ENCODE measurements at places on chromosomes 7 and 10.

GRCh38 chr7:115578576-115578975 is 452.0 kb downstream of the TFEC start:
- no peak for DNase-seq

DNA sequence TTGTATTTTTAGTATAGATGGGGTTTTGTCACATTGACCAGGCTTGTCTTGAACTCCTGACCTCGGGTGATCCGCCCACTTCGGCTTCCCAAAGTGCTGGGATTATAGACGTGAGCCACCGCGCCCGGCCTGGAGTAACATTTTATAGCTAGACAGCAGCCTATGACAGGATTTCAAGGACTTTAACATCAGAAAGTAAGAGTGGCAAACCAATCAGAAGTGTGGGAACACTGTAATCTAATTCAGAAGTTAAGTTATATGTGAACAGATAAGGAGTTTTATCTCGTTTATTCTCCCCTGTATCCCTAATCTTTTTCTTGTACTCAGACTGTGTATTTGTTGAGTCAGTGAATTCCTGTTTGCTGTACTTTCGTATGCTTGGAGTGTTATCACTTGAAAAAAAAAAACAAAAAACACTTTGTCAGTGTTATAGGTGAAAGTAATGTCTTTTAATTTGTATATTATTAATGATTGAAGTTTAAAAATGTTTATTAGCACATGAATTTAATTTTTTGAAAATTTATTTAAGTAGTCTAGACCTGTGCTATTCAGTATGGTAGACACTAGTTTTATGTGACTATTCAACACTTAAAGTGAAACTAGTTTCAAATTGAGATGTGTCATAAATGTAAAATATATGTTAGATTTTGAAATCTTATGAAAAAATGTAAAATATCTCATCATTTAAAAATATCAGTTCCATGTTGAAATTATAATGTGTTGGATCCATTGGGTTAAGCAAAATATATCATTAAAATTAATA is 38.6 kb downstream of the RSBN1L start:
- no peak for DNase-seq

DNA sequence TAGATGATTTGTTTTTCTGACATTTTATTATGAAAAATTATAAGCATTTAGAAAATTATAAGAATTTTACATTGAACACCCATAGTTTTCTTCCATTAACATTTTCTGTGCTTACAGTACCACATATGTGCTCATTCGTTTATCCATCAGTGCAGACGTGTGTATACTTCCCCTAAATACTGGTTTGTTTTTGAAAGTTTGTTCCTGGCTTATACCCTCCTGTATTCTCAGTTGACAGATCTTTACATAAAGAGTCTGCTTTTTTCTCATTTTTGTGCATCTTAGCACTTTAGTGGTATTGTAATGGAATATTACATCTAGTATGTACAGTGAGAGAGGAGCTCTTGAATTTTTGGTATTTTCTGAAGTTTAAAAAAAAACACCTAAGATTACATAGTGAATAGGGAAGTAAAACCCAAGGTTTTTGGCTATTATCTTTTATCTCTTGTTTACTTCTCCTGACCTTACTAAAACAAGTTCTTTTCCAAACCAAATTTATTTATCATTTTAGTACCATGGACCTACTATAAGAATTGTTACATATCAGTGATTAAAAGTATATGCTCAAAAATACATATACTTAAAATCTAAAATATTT is 8.1 kb downstream of the DLD start:
- no peak for DNase-seq

- peak; percentile 73 for DNase-seq
These were observed 92.0 kb upstream of the MKLN1 start for GRCh38 chr7:131235489-131236317.

DNA sequence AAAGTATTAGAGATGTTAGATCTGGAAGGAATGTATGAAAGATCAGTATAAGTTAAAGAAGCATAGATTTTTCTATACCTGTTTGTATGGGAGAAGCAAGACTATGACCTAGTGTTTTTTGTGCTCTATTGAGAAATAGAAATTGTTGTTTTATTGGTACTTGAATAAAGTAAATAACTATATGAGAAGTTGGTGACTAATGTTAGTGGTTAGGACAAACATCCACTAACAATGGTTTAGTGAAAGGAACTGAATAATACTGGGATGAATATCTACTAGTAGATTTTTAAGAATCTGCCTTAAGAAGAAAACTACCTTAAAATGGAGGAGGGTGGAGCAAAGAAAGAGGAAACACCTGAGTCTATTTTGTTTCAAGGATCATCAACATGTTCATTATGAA is 521.1 kb upstream of the POT1 start:
- no peak for DNase-seq

DNA sequence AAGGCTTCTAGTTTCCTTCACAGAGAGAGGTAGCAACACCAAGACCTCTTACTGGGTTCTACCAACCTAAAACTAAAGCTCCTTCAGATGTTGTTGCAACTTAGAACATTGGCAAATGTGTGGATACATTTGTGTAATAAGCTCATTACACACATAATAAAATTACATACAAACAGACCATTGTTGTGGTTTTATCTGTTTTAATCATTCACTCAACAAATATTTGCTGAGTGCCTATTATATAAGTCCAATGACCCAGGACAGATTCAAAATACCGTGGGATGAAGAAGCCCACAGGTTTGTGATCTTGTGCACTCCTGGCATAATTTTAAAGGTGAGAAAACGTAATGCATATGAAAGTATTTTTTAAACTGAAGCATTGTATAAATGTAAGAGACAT is 160.4 kb upstream of the NPVF start:
- DNase-seq: no peak

DNA sequence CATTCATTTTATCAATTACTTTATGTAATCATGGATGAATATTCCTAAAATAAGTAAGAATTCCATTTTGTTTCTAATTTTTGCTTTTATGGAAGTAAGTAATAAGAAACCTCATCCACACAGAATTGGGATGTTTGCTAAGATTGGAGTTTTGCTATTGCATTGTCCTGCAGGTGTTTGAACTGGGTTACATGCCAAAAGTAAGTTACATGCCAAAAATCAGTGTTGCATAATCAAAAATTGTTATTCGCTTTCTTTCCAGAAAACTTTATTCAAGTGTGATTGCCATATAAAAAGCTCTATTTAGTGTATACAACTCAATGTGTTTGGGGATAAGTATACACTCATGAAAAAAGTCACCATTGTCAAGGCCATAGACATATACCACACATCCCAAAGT is 346.7 kb upstream of the PLXDC2 start:
- no peak for DNase-seq

- DNase-seq: no peak
These were observed 2.8 kb downstream of the FAM180A start for GRCh38 chr7:135745703-135746312.

GRCh38 chr10:106567629-106568028 is 596.9 kb downstream of the SORCS1 start:
- no peak for DNase-seq

- DNase-seq: no peak
These were observed 14.3 kb upstream of the OIT3 start for GRCh38 chr10:72879245-72879644.

- DNase-seq: no peak
These were observed 198.8 kb downstream of the BMPER start for GRCh38 chr7:34104115-34104514.

GRCh38 chr7:88357781-88358525 is 51.3 kb upstream of the STEAP4 start:
- DNase-seq: no peak

DNA sequence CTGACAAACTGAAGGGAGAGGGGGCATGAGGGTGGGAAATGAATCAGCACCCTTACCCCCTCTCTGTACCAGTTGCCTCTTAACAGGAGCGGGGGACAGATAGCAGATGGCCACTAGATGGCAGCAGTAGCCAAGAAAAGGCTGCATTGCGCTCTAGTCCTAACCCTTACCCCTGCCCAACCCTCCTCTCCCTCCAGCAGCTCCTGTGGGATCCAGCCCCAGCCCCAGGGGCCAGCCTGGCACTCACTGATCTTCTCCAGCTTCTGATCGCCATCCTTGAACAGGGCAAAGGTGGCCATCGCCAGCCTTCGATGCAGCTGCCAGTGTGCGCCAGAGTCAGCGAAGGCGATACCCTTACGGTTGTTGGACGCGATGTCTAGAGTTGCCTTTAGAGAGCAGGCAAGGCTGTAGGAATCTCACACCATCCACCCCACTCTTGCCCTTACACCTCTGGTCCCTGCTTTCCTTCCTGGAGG is 2.2 kb downstream of the CYP17A1 start:
- peak; percentile 46 for DNase-seq

GRCh38 chr10:106424054-106424453 is 740.5 kb downstream of the SORCS1 start:
- DNase-seq: no peak

GRCh38 chr10:122331615-122332446 is 42.7 kb upstream of the PLEKHA1 start:
- DNase-seq: no peak

DNA sequence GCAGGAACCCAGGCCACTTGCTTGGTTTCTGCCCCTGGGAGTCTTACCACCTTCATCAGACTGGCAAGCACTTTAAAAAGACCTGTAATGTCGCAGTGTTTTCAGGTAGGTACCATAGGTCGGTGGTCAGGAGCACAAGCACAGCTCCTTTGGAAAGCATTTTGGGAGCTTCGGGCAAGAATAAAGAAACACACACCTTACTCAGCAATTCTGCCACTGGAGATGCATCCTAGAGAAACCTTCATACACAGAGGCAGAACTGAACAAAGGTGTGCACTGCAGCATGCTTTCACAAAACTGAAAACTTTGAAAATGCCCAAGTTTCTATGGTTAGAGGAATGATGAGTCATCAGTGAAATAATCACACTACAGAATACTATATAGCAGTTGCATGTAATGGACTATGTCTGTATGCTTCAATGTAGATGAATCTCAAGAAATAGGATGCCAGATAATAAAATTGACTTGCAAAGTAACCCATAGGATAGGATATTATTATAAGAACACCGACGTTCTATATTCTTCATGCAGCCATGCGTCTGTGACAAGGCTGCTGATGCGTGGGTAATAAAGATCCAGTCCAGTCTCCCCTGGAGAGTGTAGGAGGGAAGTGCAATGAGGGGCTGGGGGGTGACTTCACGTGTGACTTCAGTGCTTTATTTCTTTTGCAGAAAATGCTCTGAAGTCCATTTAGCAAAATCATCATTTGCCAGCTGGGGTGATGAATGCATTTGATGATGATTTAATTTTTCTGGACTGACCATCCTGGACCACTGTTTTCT is 309.5 kb downstream of the WDR37 start:
- DNase-seq: no peak

DNA sequence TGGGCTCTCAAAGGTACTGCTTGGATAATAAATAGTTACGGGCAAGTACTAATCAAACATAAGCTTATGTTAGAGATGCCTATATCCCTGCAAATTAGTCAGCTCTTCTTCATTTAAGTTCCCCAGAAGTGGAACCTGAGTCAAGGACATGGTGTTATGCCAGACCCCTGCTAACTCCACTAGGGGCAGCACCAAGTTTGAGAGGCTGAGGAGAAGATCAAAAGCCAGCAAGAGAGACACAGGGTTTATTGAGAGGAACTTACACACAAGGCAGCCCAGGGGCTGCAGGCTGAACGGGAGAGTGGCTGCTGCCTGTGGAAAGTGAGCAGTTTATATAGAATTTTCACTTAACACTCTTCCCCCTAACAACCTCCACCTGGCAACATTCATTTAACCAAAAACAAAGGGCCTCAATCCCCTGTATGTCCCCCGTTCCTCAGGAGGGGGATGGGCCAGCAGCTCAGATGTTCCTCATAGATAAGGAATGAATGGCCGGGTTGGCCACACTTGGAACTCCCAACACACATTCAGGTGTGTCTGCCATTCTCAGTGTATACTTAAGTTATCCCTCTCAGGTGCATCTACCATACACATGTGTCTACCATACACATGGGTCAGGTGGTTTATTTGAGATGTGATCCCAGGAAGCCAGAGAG is 62.6 kb upstream of the GHITM start:
- DNase-seq: no peak

DNA sequence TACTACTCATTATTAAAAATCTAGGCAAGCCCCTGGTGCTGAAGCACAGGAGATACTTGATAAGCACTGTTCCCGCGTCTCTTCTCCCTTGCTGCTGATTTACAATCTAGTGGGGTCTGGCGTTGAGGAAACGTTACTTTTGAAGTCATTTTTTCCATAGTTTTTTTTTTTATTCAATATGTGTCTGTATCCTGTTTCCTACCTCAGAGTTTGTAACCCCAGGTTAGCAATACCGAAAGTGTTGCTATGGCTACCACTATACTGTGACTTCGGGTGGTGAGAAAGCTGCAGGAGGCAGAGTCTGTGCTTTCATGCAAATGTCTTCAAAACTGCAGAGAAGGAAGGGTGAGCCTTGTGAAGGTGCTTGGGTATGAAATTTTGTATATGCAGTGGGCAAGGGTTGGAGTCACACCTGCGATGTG is 458.8 kb upstream of the GHITM start:
- peak; percentile 23 for DNase-seq

GRCh38 chr10:3496138-3496537 is 288.9 kb downstream of the KLF6 start:
- DNase-seq: no peak

Measured in stimulated activated CD8-positive, alpha-beta memory T cell treated with anti-CD3 and anti-CD28 coated beads, Interleukin-15, amount 100 ng/mL, for 48 hours (primary cell).